ENCODE measurements at places on chromosomes 6 and 20.

DNA sequence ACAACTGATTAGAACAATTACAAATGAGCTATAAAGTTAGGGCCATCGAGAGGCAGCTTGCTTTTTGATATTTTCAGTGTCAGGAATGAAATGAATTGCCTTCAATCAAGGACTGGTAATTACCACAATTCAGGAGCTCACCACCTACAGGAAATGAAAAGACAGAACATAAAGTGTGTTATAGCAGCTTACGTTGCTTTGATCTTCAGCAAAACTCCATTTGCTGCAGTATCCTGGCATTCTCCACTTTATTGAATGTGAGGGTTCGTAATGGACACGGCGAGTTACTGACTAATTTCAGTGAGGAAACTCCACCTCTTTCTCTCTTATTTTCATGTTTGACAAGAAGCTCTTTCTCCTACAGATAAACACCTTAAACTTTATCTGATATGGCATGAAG is 440.0 kb upstream of the HSF2 start:
- no peak for DNase-seq

DNA sequence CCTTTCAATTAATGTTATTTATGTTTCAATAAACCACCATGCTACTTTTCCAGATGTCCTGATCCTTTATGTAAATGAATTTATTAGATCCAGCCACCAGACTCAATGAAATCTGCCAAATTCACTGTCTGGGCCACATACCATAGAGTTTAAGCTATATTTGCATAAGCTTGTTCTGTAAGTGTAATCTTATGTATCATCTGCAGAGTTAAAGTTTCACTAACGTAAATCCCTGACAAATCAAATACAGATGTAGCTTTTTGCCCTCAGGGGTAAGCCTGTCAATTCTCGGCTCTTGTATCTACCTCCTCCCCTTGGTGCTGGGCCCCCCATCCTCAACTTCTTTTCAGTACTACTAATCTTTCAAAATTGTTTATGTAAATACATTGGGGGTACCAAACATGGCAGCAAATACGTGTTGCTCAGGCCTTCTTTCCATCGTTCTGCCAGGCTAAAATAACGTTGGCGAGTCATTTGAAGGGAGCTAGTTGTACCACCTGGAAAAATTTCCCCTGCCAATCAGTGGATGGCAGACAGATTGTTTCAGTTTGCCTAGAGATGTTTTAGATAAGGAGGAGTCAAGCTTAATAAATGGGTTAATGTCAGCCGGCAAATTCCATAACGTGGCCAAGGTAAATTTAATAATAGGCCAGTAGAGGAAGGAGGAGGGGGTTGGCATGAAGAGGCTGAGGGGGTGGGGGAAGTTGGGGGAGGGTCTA is 79.6 kb downstream of the RPS12 start:
- DNase-seq = no peak

GRCh38 chr6:54003316-54003715 is 107.9 kb upstream of the MLIP start:
- no peak for DNase-seq

- peak; percentile 79 for DNase-seq
These were observed 242.8 kb upstream of the TCF21 start for GRCh38 chr6:133645966-133646740.

GRCh38 chr20:49482621-49483017 is at the start of gene KCNB1:
Gene KCNB1, minus strand, starts transcription at chr20:49482668. Its CDS starts 188 bp downstream, at chr20:49482480.
- DNase-seq = no peak

DNA sequence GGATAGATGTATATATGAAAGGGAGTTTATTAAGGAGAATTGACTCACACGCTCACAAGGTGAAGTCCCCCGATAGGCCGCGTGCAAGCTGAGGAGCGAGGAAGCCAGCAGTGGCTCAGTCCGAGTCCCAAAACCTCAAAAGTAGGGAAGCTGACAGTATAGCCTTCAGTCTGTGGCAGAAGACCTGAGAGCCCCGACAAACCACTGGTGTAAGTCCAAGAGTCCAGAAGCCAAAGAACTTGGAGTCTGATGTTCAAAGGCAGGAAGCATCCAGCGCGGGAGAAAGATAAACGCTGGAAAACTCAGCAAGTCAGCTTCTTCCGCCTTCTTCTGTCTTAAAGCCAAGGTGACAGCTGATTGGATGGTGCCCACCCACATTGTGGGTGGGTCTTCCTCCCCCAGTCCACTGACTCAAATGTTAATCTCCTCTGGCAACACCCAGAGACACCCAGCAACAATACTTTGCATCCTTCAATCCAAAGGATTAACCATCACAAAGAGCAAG is 102.6 kb upstream of the GJE1 start:
- DNase-seq = peak; percentile 32

- no peak for DNase-seq
These were observed 3.3 kb downstream of the OSER1 start for GRCh38 chr20:44207126-44207723.

DNA sequence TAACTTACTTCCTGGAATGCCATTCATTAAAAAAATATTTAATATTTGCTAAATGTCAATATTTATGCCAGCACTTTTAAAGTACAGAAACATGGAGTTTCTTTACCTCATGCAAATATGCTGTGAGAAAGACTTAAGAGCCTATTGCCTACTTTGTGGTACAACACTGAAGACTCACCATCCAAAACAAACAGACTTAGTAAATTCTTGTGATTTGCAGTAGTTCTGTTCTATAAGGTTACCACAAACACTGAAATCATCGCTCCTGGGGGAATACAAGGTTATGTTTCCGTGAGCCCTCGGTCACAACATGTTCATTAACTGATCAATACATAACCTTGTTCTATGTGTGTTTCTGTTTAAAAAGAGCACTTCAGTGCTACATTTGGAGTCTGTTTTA is 78.3 kb downstream of the ATG5 start:
- no peak for DNase-seq

DNA sequence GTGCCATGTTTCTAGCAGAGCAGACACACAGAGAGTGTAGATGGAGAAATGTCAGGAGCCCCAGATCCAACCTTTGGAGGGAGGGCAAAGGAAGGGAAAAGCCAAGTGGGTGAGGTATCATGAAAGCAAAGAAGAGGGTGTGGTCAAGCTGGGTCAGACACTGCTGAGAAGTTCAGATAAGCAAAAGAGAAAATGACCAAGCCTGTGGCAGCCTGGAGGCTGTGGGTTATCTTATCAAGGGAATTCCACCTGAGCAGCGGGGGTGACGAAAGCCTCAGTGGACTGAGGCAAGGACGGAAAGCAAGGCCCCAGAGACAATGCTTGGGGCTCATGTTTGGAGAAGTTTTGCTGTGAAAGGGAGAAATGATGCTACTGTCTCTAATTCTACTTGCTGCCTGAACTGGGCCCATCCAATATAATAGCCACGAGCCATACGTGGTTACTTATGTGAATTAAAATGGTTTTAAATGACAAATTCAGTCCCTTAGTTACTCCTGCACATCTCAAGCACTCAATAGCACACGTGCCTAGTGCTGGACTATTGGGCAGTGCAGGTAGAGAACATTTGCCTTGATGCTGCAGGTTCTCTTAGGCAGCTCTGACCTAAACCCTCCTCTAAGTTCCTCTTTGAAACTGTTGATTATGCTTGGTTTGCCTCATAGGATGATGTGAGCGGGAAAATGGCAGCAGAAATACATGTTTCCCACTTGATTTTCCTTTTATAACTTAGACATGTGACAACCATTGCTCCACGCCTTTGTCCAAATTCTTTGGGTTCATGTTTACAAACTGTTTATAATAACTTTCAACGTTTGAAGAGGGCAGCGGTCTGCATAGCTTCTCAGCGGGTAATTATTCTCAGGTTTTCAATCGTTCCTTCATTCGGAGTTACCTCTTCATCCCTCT is 63.7 kb downstream of the SLC22A23 start:
- no peak for DNase-seq

GRCh38 chr6:67956352-67956751 is 678.7 kb upstream of the ADGRB3 start:
- no peak for DNase-seq

DNA sequence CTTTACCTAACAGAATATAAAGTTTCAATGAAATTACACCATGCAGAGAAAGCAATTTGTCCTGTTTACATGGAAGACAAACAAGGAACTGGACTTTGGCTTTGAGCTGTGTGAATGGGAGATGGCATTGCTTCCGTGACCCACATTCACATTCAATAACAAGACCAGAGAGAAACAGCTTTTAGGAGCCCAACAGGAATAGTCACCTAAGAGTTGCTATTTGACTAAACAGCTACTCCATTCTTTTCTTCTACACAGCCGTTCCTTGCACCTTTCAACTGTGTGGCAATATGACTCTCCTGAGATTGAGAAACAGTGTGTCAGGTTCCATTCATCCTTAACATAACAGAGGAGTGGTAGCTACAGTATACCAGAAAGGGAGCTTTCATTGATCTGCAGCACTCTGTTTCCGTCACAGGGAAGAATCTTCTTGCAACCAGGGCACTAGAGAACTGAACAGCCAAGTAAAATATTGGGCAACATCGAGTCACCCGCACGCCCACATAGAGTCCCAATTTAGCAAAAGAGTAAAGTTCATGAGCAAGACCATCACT is 355.1 kb downstream of the HAO1 start:
- no peak for DNase-seq

GRCh38 chr20:7147220-7147601 is 379.7 kb downstream of the BMP2 start:
- no peak for DNase-seq

GRCh38 chr6:144990784-144991183 is 705.6 kb downstream of the UTRN start:
- DNase-seq = no peak

DNA sequence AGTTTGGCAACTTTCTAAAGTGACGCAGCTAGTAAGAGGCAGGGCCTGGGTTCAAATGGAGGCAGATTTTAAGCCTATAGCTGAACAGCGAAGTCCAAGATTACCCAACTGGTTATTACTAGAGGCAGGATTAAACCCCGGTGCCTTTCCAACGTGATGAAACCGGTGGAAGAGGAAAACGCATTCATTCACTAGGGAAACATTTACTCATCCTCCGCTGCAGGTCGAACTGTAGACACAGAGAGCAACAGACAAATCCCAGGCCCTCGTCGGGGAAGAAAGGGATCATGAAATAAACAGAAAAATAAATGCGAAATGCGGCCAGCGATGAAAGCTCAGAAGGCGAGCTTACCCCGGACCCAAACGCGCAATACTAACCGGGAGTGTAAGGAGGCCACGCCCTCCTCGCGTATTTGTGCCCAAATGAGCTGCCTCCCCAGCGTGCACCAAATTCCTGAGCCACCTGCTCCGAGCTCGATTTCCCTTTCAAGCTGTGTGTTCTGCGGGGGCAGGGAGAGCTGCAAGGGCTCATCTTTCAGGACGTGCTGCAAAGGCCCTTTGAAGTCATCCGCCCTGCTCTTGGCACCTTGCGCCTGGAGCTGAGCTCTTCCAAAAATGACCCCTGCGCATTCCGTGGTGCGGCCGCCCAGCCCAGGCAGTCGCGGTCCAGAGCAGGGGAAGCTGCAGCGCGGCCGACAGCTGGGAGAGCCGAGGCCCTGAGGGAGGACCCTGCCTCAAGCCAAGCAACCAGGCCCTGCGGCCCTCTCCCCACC is 46.9 kb downstream of the PDYN start:
- DNase-seq = no peak

GRCh38 chr6:23088761-23089160 is 519.4 kb downstream of the HDGFL1 start:
- no peak for DNase-seq

DNA sequence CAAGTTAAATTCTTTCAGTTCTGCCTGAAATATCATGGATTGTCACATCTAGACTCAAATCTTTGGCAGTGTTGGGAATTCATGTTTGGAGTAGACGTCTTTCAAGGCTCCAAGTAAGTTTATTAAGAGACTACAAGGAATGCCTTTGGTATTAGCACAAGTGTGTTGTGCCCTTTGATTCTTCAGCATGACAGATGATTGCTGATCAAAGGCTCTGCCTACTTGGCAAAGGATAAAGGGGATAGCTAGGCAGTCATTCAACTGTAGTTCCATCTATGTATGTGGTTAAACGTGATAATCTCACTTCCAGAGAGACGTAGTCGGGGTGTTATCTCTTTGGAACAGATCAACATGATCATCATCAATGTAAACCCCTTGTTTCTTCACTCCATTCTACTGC is 86.2 kb downstream of the SPTLC3 start:
- DNase-seq = no peak

- no peak for DNase-seq
These were observed 25.0 kb upstream of the MTRF1L start for GRCh38 chr6:153027480-153027879.

- peak; percentile 99 for DNase-seq
These were observed 32.8 kb upstream of the GMPR start for GRCh38 chr6:16205377-16206144.

- DNase-seq = no peak
These were observed 228.8 kb downstream of the ARID1B start for GRCh38 chr6:157005940-157006339.

GRCh38 chr6:30840935-30841643 is 43.2 kb upstream of the DDR1 start:
- no peak for DNase-seq

GRCh38 chr20:12970372-12970821 is 38.4 kb upstream of the SPTLC3 start:
- no peak for DNase-seq

GRCh38 chr6:151869787-151870186 is 62.3 kb downstream of the ESR1 start:
- no peak for DNase-seq

- DNase-seq = no peak
These were observed 15.1 kb upstream of the RTF2 start for GRCh38 chr20:56453352-56453751.

DNA sequence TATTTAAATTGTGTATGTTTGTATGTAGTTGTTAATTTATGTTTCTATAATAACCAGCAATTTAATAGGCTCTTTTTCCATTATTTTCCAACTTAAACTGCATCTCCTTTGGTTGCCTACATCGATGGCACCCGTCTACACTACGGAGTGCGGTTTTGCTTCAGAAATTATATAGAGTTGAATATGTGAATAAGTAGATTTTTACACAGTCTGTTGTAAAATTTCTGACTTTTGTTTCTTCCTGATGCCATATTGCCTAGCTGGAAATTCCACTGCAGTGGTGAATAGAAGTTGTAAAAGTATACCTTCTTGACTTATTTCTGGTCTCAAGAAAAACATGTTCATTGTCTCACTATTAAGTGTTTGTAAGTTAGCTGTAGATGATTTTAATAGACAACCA is 404.1 kb upstream of the EPHA7 start:
- DNase-seq = no peak

- DNase-seq = no peak
These were observed 80.6 kb downstream of the IRAK1BP1 start for GRCh38 chr6:78947962-78948361.
